ENCODE measurements at places on chromosomes 12 and 14.
A peak's percentile ranks its signal among the peaks of the same experiment; 100 is the strongest.

DNA sequence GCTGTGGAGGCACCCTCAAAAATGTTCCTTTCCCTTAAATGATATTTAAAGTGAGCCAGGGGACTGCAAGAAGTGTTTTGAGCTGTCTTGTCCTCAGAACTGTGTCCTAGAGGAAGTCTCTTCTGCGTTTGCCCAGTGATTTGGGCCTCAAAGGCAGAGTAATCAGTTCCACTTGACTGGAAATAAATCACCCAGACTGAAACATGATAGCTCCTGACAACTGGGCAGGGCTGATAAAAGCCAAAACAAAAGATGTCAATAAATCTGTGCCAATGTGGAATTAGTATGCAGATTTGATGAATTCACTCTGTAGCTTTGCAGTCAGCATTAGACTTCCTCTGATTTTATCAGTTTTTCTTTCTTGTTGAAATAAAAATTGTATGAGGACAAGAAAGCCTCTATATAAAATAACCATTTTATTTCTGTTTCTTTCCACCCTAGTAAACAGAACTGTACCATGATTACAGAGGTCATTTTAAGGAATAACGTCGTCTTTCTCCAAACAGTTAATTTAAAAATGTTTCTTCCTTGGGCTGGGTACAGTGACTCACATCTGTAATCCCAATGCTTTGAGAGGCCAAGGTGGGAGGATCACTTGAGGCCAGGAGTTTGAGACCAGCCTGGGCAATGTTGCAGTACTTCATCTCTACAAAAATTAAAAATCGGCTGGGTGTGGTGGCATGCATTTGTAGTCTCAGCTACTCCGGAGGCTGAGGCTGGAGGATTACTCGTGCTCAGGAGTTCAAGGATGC lies 180.8 kb downstream of the ERC1 start:
- peak; percentile 39 for DNase-seq

GRCh38 chr14:25067600-25067999 lies 17.7 kb upstream of the STXBP6 start:
- DNase-seq: no peak

DNA sequence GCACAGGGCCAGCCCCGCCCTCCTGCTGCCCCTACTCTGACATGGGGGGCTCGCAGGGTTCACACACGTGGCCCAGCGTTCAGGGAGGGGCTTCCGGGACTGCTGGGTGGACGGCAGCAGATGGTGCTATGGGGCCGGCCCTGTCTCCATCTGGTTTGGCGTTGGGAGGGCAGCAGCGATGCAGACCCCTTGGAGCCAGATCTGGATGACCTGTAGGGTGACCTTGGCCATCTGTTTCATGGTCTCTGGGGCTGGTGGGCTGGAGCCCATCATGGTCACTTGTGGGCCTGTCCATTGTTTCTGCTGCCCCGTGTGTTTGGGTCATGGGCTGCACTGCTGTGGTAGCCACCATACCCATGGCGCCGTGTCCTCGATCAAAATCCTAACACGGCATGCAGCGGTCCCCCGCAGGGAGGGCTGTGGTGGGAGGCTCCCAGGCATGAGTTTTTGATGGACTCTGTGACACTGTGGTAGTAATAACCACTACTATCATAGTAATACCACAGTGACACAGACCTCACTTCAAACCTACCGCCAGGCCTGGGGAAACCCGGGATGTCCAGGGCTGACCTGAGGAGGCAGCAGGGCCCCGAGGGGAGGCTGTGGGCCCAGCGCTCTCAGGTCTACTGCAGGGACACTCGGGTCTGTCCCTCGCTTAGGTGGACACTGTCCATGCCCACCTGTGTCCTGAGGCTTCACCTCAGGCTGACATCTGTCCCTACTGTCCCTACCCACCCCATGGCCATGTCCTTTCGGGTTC lies 359.4 kb downstream of the TMEM121 start:
- no peak for DNase-seq

GRCh38 chr12:27293463-27293862 lies 39.2 kb upstream of the BMAL2 start:
- DNase-seq: no peak

- DNase-seq: peak; percentile 45
These were observed 29.0 kb downstream of the DLK1 start for GRCh38 chr14:100755649-100756048.

DNA sequence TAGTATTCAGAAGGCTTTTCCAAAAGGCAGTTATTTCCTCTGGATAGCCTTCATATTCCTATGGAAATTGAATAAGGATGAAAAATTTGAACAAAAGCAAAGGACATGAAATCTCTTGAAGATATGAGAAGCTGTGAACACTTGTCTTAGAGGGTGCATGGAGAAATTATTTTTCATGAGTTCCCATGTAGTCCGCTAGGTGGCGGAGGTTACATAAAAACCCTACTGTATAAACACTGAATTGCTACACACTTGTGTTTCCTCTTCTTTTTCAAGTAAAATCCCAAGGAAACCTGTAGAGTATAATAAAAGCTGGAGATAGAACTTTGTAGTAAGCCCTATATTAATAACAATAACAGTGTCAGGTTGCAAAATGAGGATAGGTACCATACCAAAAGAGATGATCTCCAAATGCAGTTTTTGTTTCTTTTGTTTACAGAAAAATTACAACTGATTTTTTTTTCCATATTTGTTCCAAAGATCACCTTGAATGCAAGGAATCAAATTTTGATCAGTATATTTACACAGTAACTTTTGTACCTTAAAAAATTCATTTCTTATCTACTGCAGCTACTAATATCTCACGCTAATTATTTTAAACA lies 37.8 kb upstream of the OR4E1 start:
- peak; percentile 55 for DNase-seq

DNA sequence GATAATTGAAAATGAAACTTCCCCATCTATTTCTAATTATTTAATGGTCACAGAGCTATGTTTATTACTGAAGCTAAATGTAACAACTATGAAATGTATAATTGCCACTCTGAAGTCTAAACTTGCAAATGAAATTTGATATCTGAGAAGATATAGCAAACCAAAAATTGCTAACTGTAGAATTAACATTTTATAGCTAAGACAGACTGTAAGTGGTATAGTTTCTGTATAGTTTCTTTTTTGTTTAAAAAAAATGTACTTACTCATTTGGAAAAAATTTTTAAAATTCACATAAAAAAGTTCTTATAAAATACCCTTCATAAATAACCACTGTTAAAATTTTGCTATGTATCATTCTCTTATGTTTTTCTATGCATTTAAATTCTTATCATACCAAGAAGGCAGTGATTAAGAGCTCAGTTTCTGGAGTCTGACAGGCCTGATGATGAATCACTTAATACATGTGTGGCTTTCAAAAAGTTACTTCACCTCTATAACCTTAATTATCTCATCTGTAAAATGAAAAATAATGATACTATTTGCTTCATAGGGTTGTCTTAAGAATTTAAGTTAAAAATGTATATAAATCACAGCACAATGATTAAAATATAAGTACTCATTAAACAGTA lies 214.7 kb upstream of the GARIN2 start:
- no peak for DNase-seq

- DNase-seq: no peak
These were observed 39.7 kb downstream of the PSMA6 start for GRCh38 chr14:35331605-35332516.
